Large intestine (tissue), 12 donors: ENCODE measurements at places on chromosomes 5 and 9. TPM values are rescaled to one million over a fixed set of nuclear protein-coding genes. Genes with fewer than 3 reads are reported as not detected.
A peak's percentile ranks its signal among the peaks of the same experiment; 100 is the strongest.

The FABP6 gene
- 9.1 TPM for polyA plus RNA-seq

The ORM2 gene
- polyA plus RNA-seq, result not detected

The MRNIP gene
- 39.4 TPM for polyA plus RNA-seq

The SOHLH1 gene
- not detected for polyA plus RNA-seq

DNA sequence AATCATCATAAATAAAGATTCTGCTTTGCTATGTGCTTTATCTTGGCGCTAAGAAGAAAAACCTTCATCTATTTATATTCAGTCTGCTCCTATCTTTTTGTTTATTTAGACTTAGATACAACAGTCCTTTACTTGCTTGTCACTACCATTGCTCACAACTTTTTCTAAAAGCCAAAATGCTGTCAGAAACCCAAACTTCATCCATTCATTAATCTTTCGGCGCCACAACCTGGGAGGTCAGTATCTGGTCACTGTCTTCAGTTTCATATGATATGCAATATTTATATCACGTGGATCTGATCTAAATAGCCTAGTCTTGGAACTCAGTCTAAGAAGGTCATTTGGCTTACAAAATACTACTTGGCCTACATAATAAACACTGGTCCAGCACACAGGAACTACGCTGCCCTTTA is 159.3 kb upstream of the TARS1 start:
- no peak for DNase-seq

GRCh38 chr5:76685704-76686103 is 30.2 kb upstream of the F2R start:
- DNase-seq, result peak; percentile 88

- no peak for DNase-seq
Observed at GRCh38 chr5:149959406-149960236, 937 bp upstream of the SLC26A2 start.

DNA sequence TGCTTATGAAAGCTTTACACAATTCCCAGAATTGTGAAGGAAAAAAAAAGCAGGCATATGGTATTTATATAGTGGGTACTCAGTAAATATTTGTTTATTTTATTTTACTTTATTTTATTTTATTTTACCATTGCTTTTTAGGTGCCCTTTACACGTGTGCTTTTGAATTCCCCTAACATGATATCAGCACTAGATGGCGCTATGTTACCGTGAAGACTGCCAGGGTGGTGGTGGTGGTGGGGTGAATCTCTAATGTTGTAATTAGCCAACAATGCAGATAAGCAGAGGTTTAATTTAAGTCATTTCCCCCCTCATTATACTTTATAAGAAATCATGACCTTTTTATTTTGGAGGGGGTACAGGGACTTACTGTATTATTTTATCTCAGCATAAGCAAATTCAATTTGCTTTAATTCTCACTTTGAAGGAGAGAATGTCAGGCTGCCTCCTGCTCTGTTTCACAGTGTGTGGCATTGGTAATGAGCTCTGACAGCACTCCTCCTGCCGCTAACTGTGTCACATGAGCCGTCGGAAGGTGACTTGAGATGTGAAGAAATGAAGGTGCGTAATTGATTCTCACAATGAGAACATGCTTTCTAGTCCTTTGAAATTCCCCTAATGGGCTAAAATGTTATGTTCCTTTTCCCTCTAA is 165.6 kb downstream of the YTHDC2 start:
- peak; percentile 2 for DNase-seq

GRCh38 chr9:112233769-112234168 is 58.7 kb upstream of the SUSD1 start:
- peak; percentile 41 for DNase-seq

DNA sequence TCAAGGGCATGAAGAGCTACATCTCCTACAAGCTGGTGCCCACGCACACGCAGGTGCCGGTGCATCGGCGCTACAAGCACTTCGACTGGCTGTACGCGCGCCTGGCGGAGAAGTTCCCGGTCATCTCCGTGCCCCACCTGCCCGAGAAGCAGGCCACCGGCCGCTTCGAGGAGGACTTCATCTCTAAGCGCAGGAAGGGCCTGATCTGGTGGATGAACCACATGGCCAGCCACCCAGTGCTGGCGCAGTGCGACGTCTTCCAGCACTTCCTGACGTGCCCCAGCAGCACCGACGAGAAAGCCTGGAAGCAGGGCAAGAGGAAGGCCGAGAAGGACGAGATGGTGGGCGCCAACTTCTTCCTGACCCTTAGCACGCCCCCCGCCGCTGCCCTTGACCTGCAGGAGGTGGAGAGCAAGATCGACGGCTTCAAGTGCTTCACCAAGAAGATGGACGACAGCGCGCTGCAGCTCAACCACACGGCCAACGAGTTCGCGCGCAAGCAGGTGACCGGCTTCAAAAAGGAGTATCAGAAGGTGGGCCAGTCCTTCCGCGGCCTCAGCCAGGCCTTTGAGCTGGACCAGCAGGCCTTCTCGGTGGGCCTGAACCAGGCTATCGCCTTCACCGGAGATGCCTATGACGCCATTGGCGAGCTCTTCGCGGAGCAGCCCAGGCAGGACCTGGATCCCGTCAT is 1.4 kb downstream of the SNX18 start:
- DNase-seq, result no peak

GRCh38 chr5:78288246-78288645 is 6.3 kb downstream of the AP3B1 start:
- DNase-seq, result no peak

DNA sequence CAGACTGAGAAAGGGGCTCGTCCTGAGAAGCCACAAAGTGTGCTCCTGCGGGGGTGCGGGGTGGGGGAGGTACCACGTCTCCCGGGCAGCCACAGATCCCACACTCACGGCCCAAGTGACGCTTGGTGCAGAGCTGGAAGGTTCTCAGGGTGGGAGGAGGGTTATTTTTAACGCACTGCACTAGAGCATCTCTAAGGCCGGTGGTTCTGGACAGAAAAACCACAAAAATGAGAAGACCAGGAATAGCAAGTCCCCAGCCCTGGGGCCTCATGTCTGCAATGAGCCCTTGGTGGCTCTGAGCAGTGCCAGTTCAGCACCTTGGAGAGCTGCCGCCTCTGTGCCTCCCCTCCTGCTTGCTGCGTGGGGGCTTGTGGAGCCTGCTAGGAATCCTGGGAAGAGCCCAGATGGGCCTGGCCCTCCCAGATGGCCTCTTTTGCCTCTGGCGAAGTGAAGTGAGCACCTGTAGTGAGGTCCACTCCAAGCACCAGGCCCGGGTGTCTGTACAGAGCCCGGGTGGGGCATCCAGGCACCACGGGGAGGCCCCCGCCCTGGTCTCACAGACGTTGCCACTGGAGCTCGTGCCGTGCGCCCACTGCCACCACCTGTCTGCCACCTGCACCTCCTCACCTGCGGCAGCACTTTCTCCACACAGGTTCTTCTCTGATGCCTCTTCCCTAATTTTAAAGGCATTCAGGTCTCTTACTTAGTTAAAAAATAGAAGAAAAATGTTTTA is 48.9 kb upstream of the CACNA1B start:
- no peak for DNase-seq

DNA sequence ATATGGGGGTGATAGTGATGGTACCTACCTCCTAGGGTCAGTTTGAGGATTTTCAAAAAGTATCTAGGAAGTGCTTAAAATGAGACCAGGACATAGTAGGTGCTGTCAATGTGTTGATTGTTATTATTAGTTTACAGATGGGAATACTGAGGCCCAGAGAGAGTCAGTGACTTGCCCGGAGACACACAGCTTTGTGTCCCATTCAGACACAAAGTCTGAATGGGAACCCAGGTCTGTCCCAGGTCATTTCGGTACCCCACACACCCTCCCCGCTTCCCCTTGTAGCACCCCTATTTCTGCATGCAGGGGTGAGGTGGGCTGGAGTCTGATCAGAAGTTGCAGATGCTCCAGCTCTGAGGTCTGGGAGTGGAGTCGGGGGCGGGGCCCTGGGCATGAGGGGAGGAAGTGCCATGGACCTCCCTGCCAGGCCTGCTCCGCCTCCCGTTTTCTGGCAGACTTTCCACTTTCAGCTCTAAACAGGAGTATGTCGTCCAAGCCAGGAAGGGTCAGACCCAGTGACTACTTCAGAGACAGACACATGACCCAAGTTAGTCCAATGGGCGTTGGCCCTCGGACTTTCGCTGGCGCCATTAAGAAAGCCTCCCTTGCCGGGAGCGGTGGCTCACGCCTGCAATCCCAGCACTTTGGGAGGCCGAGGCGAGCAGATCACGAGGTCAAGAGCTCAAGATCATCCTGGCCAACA is 3.2 kb upstream of the DBN1 start:
- DNase-seq, result no peak

- no peak for DNase-seq
Observed at GRCh38 chr5:140996060-140996459, 29.8 kb downstream of the PCDHAC2 start.

- DNase-seq, result no peak
Observed at GRCh38 chr9:2677915-2678889, 39.1 kb upstream of the KCNV2 start.

DNA sequence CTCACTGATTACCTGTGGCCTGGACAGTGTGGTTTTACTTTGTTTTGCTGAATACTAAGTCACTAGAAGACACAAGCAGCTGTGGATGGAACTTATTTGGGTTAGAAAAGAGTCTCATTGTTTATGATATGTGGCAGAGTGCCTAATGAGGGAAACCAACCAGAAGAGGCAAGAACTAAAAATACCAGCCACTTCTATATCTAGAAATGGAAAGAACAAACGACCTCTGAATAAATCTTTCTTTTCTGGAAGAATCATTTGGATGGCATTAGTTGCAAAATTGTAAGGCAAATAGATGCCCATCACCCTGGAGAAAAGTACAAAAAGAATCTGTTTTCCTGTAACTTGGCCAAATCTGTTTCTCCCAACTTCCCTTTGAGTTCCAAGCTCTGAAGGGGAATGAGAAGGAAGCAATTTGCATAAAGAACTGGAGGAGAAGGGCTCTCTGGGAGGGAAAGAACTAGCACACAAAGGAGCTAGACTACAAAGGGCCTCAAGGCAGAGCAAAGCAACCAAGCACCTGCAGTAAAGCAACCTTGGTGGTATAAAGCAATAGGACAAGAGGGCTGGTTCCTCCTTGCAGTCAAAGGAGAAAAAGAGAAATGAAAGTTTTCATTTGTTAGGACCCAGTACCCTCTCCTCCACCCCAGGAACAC is 455.4 kb downstream of the CAAP1 start:
- DNase-seq, result no peak

GRCh38 chr9:121826711-121827110 is 175.3 kb downstream of the DAB2IP start:
- DNase-seq, result no peak

DNA sequence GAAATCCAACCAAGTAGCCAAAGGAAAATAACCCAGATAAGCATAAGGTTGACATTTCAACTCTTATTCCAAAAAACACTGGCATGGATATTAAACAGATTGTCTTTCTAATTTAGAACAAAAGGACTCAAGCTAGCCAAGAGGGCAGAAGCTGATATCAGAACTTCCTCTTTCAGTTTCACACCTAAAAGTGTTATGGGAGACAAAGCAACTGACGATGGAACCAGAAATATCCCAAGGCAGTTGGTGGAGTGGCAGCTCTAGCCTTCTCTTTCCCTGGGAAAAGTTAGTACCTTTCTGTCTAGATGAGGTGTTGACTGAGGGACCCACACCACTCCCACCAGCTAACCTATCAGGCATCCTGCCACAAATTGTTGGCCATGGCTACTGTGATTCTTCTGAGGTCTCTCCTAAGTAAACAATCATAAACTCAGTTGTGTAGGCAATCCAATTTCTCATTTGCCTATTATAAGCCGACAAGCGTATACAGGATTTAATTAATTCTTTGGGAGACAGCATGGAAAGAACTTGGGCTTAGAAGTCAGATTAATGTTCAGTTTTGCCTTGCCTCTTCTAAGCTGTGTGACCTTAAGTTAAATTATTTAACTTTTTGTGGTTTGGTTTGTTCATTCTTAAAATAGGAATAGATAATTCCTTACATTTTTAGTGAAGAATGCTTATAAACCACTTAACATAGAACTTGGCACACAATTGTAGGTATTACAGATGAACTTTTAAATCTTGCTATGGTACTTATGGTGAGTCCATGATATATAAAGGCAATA is 110.9 kb upstream of the ADAMTSL1 start:
- no peak for DNase-seq

DNA sequence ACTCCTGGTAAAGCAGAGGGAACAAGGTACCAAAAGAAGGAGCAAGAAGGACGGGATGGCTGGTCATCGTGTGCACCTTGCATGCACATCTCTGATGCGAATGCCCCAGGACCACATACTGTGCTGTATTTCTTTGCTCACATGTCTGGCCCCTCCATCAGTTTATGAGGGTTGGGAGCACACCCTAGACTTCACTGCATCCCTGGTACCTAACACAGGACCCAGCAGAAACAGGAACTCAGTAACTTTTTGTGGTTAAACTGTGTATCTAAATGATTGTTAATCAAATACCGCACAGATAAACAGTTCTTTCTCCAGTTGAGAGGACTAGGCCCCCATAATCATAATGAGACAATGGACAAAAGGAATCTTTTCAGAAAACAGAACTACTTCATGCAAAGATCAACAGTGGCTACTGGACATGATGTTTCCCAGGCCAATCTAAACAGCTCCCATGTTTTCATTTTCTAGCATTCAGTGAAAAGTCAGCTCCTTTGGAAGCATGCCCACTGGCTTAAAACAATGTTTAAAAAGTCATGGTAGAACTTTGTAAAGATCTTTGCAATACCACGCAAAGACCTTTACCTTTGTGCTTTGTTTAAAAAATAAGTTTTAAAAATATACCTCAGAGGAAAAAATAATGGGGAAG is 55.5 kb upstream of the IFNK start:
- no peak for DNase-seq

GRCh38 chr5:102048940-102049339 is 247.1 kb downstream of the SLCO4C1 start:
- no peak for DNase-seq

DNA sequence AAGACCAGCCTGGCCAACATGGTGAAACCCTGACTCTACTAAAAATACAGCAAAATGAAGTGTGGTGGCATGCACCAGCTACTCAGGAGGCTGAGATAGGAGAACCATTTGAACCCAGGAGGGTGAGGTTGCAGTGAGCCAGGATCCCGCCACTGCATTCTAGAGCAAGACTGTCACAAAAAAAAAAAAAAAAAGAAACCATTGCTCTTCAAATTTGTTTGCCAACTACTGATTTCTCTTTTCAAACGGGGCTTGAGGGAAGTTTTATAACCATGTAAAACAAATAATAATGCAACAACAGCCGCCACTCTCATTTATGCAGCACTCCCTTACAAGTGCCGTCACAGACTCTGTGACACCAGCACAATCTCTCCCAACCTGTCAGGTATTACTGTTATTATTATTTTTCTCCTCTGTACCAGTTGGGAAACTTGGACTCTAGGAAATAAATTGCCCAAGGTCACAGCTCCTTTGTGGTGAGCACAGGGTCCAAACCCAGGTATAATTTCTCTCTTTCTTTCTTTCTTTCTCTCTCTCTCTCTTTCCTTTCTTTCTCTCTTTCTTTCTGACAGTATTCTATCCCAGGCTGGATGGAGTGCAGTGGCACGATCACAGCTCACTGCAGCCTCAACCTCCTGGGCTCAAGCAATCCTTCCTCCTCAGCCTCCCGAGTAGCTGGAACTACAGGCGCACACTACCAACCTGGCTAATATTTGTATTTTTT is 25.4 kb downstream of the SERINC5 start:
- DNase-seq, result no peak

DNA sequence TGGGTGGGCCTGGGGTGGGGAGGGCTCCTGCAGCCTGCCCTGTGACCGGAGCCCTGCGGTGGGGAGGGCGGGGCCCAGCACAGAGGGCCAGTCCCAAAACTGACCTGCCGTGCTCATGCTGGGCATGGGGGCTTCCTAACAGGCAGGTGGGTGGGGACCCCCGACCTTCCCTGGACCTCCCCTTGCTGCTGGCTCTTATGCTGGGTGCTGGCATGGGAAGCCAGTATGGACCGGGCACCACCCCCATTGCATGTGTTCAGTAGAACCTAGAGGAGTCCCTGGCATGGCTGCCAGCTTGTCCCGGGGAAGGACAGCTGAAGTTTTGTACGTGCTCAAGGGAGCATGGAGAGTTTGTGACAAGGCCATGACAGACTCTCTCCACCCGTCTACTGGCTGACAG is 37.1 kb downstream of the WNK2 start:
- DNase-seq, result no peak
